ENCODE measurements at places on chromosomes 7 and 10.

DNA sequence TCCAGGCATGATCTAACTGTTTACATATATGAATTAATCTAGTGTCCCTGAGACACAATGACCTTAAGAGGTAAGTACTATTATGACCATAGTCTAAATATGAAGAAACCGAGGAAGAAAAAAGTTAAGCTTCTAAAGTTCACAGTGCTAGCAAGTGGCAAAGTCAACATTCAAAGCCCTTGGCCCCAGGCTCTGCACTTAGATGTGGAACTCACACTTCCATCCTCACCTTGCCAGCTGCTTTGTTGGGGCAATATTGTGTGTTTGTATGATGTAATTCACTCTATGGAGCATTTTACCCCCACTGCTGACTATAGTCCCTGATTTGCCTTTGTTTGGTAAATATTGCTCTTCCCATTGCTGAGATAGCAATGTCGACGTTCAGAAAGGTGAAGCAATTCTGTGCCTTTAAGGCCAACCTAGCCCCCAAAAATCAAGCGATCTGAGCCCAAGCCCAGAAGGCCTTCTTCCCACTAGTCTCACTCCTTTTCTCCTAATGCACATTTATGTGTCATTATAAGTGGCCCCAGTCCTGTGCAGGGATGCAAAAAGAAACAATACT lies 487.6 kb upstream of the ZMIZ1 start:
- no peak for DNase-seq

GRCh38 chr7:133481676-133482075 lies 228.8 kb downstream of the EXOC4 start:
- DNase-seq: peak; percentile 29

- peak; percentile 77 for DNase-seq
Observed at GRCh38 chr10:3526727-3527501, 258.1 kb downstream of the KLF6 start.

GRCh38 chr7:32070051-32070405 lies 179 bp downstream of the PDE1C start:
- no peak for DNase-seq

- DNase-seq: no peak
Observed at GRCh38 chr10:81031774-81032173, 494.1 kb downstream of the SH2D4B start.

Data from AG04449 (cell line).